Naive B cell (primary cell): ENCODE measurements at places on chromosomes 2 and 18. TPM values are rescaled to one million over a fixed set of nuclear protein-coding genes. Genes with fewer than 3 reads are reported as not detected.

- no peak for DNase-seq
- H3K4me3 ChIP-seq, result no peak overlapping the region
- H3K36me3 ChIP-seq, result no peaks in the 10 kb centered on the region
- H3K4me1 ChIP-seq, result no peaks in the 10 kb centered on the region
Observed at GRCh38 chr18:42861271-42861670, 254.2 kb downstream of the RIT2 start.

DNA sequence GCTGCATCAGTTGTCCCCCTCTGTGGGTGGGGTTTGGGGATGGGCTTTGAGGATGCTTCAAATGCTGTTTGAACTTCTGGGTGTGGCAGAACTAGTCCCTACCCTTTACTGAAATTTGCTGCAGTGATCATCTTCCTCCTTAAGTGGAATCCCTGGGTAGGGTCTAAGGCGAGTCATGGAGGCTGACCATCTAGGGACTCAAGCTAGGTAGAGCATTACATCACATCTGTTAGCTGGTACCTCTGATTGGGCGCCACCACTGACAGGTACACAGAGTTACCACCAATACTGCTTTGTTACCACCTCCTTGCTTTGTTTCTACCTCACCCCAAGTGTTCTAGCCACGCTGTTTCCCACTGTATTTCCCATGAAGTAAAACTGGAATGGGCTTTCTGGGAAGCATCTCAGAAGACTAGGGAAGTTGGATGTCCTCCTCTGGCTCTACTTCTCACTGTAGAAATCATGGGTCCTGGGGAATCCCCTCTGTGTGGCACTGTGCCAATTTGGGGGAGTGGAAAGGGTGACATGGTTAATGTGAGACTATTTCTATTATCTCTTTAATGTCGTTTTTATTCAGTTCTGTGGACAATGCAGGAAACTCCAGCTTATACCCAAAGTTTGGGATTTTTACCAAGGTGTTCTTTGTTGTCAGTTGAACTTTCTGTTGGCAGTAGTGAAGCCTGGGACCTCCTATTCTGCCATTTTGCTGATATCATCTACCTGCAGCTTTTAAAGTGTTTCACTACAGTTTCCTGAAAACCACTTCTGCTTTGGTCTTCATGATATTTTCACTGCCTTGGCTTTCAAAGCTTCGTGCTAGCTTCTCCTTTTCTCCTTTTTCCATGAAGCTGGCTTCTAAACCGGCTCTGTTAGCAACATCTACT is 14.5 kb upstream of the SULT1C4 start:
- H3K27ac ChIP-seq, result peak overlapping the region; percentile 5
- no peaks in the 10 kb centered on the region for H3K27me3 ChIP-seq
- H3K4me3 ChIP-seq, result no peak overlapping the region
- H3K36me3 ChIP-seq, result no peaks in the 10 kb centered on the region
- peaks cover 9% of the 10 kb centered on the region for H3K4me1 ChIP-seq

DNA sequence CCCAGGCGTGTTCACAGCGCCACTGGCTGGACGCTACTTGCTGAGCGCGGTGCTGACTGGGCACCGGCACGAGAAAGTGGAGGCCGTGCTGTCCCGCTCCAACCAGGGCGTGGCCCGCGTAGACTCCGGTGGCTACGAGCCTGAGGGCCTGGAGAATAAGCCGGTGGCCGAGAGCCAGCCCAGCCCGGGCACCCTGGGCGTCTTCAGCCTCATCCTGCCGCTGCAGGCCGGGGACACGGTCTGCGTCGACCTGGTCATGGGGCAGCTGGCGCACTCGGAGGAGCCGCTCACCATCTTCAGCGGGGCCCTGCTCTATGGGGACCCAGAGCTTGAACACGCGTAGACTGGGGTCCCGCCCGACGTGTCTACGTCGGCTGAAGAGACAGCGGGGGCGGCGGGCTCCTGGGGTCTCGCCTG is 891 bp upstream of the KHK start:
- H3K27ac ChIP-seq, result peak overlapping the region; percentile 39
- no peak for DNase-seq
- H3K4me3 ChIP-seq, result peak overlapping the region; percentile 83

COL4A3 gene
- polyA plus RNA-seq, result 0.77 TPM
